ENCODE measurements at places on chromosomes 4 and X.
A peak's percentile ranks its signal among the peaks of the same experiment; 100 is the strongest.

DNA sequence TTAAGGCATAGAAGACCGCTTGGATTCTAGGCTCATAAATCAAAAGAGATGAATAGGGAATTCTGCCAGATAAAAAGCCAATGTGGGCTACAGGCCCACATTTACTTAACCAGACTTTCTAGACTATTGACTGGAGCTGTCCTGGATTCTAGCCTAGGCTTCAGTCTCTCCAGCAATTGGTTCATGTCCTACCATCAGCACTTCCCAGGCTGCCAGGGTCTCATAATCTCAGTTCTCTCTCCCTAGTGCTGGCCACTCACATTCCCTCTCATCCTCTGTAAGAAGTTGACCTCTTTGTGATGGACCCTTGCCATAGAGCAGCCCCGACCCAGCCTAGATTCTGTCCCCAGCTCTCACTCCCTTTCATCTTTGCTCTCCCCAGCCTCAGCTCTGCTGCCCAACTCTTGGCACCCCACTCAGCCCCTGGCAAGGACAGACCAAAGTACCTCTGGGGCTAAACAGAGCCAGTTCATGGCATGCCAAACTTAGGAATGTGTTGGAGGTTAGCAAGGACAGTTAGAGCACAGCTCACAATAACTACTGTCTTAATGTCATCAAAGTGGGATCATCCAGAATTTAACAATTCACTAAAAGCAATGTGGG, 396.2 kb downstream of the INPP4B start:
- DNase-seq: no peak

DNA sequence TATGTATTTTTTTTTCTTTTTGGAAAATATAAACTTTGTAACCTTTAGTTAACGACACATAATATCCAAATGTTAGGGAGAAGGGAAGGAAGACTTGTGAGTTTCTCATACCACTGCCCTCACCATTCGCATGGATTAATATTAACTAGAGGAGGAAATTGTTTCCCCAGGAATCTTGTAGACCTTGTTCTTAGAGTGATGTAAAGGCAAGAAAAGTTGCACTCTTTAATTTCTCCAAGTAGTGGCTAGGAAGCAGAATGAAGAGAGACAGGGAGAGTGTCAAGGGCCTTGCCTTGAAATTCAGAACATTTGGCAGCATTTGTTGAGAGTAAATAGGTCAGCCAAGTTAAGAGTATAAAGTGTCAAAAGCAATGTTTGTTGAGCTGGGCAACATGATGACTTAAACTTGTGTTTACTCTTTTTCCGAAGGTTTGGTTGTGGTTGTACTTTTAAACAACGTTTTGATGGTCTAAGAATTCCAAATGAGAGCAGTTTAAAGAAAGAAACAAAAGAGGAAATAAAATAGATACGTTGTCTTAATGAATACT, 105.7 kb downstream of the TENM3 start:
- no peak for DNase-seq

- DNase-seq: no peak
Observed at GRCh38 chr4:188266386-188266785, 127.1 kb downstream of the TRIML1 start.

- no peak for DNase-seq
Observed at GRCh38 chr4:112739442-112739841, 102.5 kb downstream of the LARP7 start.

- DNase-seq: peak; percentile 40
Observed at GRCh38 chr4:26081795-26082498, 167.9 kb downstream of the SMIM20 start.

DNA sequence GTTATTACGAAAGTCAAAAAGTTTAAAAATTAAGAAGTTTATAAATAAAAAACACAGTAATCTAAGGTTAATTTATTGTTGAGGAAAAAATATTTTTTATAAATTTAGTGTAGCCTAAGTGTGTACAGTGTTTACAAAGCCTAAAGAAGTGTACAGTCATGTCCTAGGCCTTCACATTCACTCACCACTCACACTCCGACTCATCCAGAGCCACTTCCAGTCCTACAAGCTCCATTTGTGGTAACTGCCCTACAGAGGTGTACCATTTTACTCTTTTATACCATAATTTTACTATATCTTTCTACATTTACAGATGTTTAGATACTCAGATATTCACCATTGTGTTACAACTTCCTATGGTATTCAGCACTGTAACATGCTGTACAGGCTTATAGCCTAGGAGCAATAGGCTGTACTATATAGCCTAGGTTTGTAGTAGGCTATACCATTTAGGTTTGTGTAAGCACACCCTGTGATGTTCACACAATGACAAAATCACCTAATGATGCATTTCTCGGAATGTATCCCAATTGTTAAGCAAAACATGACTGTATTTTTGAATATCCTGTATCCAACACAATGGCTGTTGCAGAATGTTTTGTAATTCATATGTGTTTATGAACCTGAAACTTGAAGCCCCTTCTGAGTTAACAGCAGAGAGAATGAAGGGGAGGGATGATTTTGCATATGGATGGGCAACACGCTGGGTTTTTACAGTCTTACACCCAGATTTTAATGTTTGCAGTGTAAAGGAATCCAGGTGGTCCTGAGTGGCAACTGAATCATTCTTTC, 3.1 kb downstream of the PPBP start:
- DNase-seq: no peak

GRCh38 chrX:54926978-54927377, 6.4 kb downstream of the TRO start:
- no peak for DNase-seq

DNA sequence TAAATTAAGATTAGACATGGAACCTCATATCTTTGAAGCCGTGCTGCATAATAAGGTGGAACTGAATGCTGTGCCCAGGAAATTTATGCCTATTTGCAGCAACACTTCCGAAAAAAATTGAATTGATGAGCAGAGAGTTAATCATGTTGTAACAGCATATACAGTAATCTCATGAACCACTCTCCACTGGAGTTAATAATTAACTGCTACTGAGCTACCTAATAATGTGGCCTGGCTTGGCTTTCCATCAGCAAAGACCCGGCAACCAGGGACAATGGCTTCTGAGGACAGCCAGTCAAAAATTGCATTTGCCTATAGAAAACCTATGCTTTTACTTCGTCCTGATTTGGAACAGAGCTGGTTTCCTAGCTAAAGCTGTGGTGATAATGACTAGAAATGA, 63.8 kb upstream of the GATB start:
- DNase-seq: no peak

DNA sequence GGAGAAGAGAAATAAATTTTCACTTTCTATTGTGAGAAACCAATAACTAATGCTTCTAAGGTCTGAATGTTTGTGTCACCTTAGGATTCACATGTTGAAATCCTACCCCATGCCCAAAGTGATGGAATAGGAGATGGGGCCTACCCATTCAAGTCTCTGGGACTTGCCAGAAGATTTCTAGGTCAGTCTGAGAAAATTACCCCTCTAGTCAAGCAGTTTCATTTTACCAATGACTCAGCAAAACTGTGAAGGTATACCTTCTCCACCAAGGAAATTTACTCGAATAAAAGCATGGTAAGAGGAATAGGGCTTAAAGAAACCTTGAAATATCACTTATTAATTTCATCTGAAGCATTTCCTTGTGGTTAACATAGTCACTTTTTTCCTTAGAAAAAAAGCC, 23.5 kb upstream of the PAPSS1 start:
- no peak for DNase-seq

- no peak for DNase-seq
Observed at GRCh38 chr4:47913861-47914219, 543 bp downstream of the NFXL1 start.

- DNase-seq: no peak
Observed at GRCh38 chr4:10051517-10052135, 30.3 kb upstream of the SLC2A9 start.

GRCh38 chr4:113878668-113879067, 100.8 kb downstream of the ARSJ start:
- DNase-seq: peak; percentile 48

DNA sequence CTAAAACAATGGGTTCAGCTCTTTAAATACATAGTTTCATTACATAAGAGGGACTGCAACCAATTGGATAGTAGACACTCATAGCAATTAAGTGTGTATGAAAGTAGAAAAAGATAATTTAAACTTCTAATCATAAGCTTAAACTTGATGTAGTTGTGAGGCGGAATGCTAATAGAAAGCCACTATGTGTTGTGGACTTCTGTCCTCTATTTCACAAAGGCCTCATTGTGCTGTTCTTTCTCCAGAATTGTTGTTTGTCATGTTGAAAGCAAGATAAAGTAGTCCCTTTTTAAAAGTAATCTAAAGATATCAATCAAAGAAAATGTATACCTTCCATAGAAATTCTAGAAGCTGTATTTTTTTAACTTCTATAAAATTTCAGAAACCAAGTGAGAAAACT, 329.4 kb downstream of the KLHL4 start:
- DNase-seq: no peak

GRCh38 chr4:106987311-106987710, 48.8 kb downstream of the DKK2 start:
- DNase-seq: no peak

DNA sequence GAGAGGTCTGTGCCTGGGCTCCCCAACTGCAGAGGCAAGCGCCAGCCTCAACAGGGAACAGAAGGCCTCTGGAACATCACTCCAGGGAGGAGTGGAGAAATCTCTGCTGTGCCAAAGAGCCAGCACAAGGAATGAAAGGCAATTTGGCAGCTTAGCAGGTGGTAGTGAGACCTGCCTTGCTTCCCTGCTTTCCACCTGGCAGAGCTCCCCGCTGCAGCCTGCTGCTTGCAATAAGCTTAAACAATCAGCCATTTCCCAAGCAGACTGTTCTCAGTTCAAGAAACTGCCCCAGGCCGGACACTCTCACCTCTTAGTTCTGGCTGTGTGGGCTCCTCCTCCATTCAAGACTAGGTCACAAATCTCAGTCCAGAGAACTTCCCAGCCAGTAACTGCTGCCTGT, 370.6 kb downstream of the MAGEB5 start:
- no peak for DNase-seq

GRCh38 chr4:119317990-119318389, 3.9 kb downstream of the FABP2 start:
- no peak for DNase-seq

- DNase-seq: peak; percentile 16
Observed at GRCh38 chrX:74371425-74372222, 49.7 kb upstream of the SLC16A2 start.

GRCh38 chr4:4677556-4678522, 136.0 kb upstream of the STX18 start:
- peak; percentile 95 for DNase-seq

All from AG10803 (cell line).